ENCODE measurements at places on chromosomes 11 and 22. TPM values are rescaled to one million over a fixed set of nuclear protein-coding genes. Genes with fewer than 3 reads are reported as not detected.

The SLC25A1 gene
- total RNA-seq = 62.3 TPM

The MPZL2 gene
- 3.8 TPM for total RNA-seq

DNA sequence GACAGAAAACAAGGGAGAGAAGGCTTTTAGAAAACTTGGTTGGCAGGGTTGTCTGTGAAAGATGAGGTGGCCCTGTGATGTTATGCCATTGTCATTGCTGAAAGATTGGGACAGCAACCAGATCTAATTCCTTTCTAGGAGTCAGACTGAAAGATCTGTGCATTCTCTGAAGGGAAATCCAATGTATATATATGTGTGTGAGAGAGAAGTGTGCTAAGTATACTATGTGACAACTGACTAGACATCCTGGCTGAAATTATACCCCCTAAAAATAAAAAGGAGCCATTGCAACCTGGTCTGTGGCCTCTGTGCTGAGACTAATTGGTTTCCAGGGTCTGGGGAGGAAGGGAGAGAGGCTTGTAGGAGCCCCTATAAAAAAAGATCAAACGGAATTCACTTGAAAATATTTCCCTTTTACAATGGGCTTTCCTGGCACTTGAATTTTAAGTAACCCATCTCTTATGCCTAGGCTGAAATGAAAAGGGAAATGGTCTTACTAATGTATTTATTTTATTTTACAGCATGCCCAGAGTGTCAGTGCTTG, 1.2 kb upstream of the MPPED2 start:
- no peak overlapping the region for H3K27ac ChIP-seq
- DNase-seq = no peak
- H3K4me3 ChIP-seq = no peak overlapping the region
- H3K36me3 ChIP-seq = no peaks in the 10 kb centered on the region

- no peak overlapping the region for H3K27ac ChIP-seq
- DNase-seq = no peak
- H3K36me3 ChIP-seq = no peaks in the 10 kb centered on the region
- H3K27me3 ChIP-seq = no peaks in the 10 kb centered on the region
Measured at GRCh38 chr11:21912285-21912684, 280.6 kb upstream of the ANO5 start.

The HSPB2 gene
- total RNA-seq = not detected

- H3K36me3 ChIP-seq = peaks cover 29% of the 10 kb centered on the region
- H3K27me3 ChIP-seq = no peaks in the 10 kb centered on the region
- H3K4me1 ChIP-seq = peaks cover 5% of the 10 kb centered on the region
- DNase-seq = no peak
Measured at GRCh38 chr11:2996976-2997375, 4.8 kb upstream of the NAP1L4 start.

The MMP3 gene
- total RNA-seq = not detected

GRCh38 chr22:24183321-24184031, 2.2 kb downstream of the SUSD2 start:
- H3K27ac ChIP-seq = no peak overlapping the region
- H3K4me1 ChIP-seq = no peaks in the 10 kb centered on the region
- no peaks in the 10 kb centered on the region for H3K27me3 ChIP-seq
- no peaks in the 10 kb centered on the region for H3K36me3 ChIP-seq

GRCh38 chr22:33874206-33874605, 46.1 kb downstream of the LARGE1 start:
- DNase-seq = no peak
- H3K27me3 ChIP-seq = no peaks in the 10 kb centered on the region
- H3K4me3 ChIP-seq = no peak overlapping the region
- no peaks in the 10 kb centered on the region for H3K4me1 ChIP-seq
- no peak overlapping the region for H3K27ac ChIP-seq

DNA sequence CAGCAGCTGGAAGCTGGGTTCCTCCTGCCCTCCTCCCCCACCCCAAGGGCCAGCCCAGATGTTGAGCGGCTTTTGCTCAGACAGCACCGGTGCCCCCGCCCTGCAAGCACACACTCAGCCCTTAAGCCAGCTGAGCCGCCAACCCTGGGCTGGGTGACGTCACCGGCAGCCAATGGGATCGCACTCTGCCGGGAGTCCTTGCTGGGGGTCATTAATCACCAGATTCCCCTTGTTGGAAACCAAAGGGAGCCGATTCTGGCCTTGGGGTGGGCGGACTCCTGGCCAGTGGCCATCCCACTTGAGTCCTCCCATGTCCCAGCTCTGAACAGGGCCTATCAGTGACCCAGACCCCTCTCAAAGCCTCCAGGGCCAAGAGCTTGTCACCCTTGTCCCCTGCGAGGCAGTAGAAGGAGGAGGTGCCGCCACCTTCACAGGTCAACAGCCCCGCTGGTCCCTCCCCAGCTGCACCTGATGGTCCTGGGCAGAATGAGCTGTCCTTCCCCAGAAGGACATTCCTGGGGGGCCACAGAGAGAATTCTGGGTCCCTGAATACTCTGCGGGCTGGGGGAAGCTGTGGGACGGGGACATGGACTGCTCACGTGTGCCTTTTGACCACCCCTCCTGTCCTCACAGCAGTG, 7.4 kb downstream of the DUSP8 start:
- H3K4me3 ChIP-seq = no peak overlapping the region
- no peaks in the 10 kb centered on the region for H3K36me3 ChIP-seq
- H3K4me1 ChIP-seq = no peaks in the 10 kb centered on the region
- peaks cover 4% of the 10 kb centered on the region for H3K27me3 ChIP-seq

The RTN4RL2 gene
- total RNA-seq = 0.35 TPM

DNA sequence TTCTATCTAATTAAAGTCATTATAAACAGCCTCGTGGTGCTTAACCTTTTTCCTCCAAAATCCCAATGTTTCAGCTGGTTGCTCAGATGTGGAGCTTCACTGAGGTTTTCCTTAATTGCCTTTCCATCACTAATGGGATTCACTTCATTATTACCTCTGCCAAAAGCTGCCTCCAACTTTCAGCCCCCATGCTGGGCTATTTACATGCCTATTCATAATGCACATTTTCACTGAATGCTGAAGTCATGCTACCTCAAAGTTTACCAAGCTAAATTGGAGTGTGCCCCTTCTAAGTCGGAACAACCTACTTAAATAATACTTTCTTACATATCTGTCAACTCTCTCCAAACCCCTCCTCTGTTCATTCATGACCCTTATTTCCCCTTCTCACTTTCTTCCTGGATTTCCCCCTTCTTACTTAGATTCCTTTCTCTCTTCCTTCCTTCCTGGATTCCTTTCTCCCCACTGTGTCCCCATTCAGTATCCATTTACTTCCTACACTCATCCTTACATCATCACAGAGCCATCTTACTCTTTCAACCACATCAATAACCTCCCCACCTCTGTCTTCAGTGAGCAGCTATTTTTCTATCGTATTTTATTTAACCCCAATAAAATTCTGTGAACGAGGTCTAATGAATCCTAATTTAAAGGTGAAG, 887.3 kb upstream of the TENM4 start:
- no peak overlapping the region for H3K27ac ChIP-seq
- no peak overlapping the region for H3K4me3 ChIP-seq
- no peaks in the 10 kb centered on the region for H3K4me1 ChIP-seq
- no peak for DNase-seq
- H3K27me3 ChIP-seq = no peaks in the 10 kb centered on the region

DNA sequence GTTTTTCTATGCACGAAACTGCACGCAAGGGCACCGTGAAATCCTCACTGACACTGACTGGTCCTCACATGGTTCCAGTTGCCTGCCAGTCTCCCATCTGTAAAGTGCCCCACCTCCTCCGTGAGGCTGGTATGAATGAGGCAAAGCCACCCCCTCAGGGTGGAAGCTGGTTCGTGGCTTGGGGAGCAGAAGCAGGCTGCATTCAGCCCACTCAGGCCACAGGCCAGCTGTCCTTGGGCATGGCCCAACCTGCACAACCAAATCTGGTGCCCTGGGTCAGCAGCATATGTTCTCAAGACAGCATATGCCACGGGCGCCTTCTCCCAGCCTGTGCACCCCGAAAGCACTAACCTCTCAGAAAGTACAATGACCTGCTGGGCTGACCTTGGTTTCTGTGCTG, 29.3 kb downstream of the SERPINH1 start:
- H3K27ac ChIP-seq = no peak overlapping the region
- peaks cover 15% of the 10 kb centered on the region for H3K4me1 ChIP-seq
- no peaks in the 10 kb centered on the region for H3K36me3 ChIP-seq
- no peak overlapping the region for H3K4me3 ChIP-seq

The DBX1 gene
- not detected for total RNA-seq

DNA sequence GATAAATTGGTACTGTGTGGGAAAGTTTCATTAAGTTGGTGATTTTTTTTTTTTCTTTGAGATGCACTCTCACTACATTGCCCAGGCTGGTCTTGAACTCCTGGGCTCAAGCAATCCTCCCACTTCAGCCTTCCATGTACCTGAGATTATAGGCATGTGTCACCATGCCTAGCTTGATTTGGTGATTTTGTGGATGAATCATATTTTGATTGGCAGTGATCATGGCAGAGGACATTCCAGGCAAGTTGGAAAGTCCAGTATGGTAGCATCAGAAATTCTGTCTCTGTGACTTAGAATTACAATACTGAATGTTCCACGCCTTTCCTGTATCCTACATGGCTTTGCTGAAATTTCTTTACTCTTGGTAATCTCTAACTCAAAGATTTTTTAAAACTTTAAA, 49.4 kb downstream of the HORMAD2 start:
- no peak overlapping the region for H3K4me3 ChIP-seq
- H3K27me3 ChIP-seq = no peaks in the 10 kb centered on the region
- no peak for DNase-seq
- no peaks in the 10 kb centered on the region for H3K36me3 ChIP-seq
- peaks cover 11% of the 10 kb centered on the region for H3K4me1 ChIP-seq
- H3K27ac ChIP-seq = no peak overlapping the region

The CRYBB1 gene
- total RNA-seq = 0.65 TPM

DNA sequence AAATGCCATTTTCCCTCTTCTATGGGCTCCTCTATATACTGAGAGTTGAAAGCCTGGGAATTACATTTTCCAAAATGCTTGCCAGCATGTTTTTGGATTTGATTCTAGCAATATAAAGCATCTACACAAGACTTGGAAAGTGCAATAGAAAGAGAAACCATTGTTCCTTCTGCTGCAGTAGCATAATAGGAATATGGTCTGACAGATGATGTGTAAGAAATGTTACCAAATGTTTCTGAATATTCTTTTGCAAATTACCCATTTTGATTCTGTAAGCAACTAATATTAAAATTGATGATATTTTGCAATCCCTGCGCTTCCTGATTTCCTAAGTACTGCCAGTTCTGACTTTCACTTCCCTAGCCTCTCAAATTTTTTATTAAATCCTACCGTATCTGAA, 61.6 kb downstream of the CASP12 start:
- no peaks in the 10 kb centered on the region for H3K27me3 ChIP-seq
- no peak for DNase-seq
- H3K36me3 ChIP-seq = peaks cover 5% of the 10 kb centered on the region
- no peaks in the 10 kb centered on the region for H3K4me1 ChIP-seq
- no peak overlapping the region for H3K4me3 ChIP-seq
- H3K27ac ChIP-seq = no peak overlapping the region

DNA sequence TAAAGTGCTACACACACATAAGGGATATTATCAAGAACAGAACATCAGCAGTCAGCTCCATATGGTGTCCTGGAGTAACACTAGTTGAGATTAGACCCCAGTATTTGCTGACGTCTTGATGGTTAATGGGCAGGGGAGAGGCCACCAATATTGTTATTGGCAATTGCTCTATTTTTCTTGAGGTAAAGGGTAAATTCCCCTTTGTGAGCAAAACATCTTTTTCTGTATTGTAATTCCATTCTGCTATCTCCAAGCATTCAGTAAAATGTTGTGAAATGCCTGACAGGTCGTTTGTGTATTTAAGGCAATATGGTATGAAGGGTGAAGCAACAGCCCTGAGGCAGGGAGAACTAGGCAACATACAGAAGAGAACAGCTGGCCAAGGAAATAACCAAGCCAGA, 21.9 kb downstream of the PC start:
- no peaks in the 10 kb centered on the region for H3K4me1 ChIP-seq
- H3K36me3 ChIP-seq = no peaks in the 10 kb centered on the region
- no peak overlapping the region for H3K27ac ChIP-seq

The CLMP gene
- total RNA-seq = 0.81 TPM

- H3K4me3 ChIP-seq = no peak overlapping the region
- H3K36me3 ChIP-seq = no peaks in the 10 kb centered on the region
- H3K4me1 ChIP-seq = no peaks in the 10 kb centered on the region
Measured at GRCh38 chr22:49229483-49230193, 598.0 kb downstream of the BRD1 start.

The HPS4 gene
- total RNA-seq = 37.3 TPM

- no peak overlapping the region for H3K4me3 ChIP-seq
- DNase-seq = no peak
- no peaks in the 10 kb centered on the region for H3K36me3 ChIP-seq
- H3K27ac ChIP-seq = no peak overlapping the region
- no peaks in the 10 kb centered on the region for H3K27me3 ChIP-seq
- no peaks in the 10 kb centered on the region for H3K4me1 ChIP-seq
Measured at GRCh38 chr22:26977741-26978376, 320.5 kb downstream of the MIAT start.

The BDNF gene
- not detected for total RNA-seq

DNA sequence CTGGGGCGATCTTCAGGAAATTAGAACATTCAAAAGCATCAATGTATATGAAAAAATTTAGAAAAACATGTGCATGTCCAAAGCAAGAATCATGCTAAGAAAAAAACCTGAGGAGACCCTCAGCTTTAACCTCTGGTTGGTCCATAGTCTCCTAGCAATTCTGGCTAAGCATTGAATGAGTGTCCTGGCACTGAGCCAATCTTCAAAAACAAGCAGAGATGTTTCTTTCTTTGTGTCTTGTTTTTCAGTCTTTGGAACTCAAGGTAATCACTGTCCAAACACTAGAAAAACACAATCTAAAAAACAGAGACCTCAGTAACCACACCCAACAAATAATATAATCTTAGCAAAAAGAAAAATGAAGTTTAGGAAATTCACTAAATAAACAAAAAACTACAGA, 205.4 kb upstream of the CARD18 start:
- H3K4me1 ChIP-seq = no peaks in the 10 kb centered on the region
- no peak overlapping the region for H3K4me3 ChIP-seq
- H3K36me3 ChIP-seq = no peaks in the 10 kb centered on the region

DNA sequence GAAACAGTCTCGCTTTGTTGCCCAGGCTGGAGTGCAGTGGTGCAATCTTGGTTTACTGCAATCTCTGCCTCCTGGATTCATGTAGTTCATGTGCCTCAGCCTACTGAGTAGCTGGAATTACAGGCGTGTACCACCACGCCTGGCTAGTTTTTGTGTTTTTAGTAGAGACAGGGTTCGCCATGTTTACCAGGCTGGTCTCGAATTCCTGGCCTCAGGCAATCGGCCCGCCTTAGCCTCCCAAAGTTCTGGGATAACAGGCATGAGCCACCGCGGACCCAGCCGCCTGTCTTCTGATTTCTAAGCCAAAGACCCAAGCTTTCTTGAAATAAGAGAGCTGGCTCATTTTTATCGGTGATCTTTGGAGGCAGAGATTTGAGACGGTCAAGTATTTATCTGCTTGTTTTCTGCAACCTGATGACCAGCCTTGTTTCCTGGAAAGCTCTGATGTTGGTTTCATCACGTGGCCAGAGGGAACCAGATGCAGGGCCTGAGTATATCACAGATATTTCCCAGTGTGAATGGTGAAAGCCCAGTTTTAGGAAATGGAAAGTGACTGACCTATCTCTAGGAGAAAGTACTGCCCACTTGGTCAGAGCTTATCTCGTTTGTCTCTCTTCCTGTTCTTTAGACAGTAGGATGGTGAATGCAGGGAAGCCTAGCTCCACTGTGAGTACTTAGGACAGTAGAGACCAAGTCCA, 5.7 kb upstream of the SIDT2 start:
- H3K4me1 ChIP-seq = peaks cover 6% of the 10 kb centered on the region
- DNase-seq = no peak
- no peak overlapping the region for H3K4me3 ChIP-seq
- H3K27me3 ChIP-seq = no peaks in the 10 kb centered on the region
- peaks cover 30% of the 10 kb centered on the region for H3K36me3 ChIP-seq

- DNase-seq = no peak
- no peak overlapping the region for H3K4me3 ChIP-seq
- no peaks in the 10 kb centered on the region for H3K36me3 ChIP-seq
Measured at GRCh38 chr11:27139742-27140367, 99.2 kb downstream of the BBOX1 start.

The KLHL35 gene
- 1.0 TPM for total RNA-seq

Data from activated CD4-positive, alpha-beta memory T cell treated with anti-CD3 and anti-CD28 coated beads, Interleukin-2, amount 10 ng/mL, durations not matched to agents 7 days and 5 days (primary cell).